CD4-positive, CD25-positive, alpha-beta regulatory T cell (primary cell): ENCODE measurements at places on chromosomes 4 and X. TPM values are rescaled to one million over a fixed set of nuclear protein-coding genes. Genes with fewer than 3 reads are reported as not detected.
A peak's percentile ranks its signal among the peaks of the same experiment; 100 is the strongest.

GRCh38 chr4:142085513-142086292, 449.3 kb downstream of the IL15 start:
- H3K27ac ChIP-seq: no peak overlapping the region
- peaks cover 32% of the 10 kb centered on the region for H3K36me3 ChIP-seq
- H3K4me1 ChIP-seq: no peaks in the 10 kb centered on the region

Gene SULT1E1
- not detected for total RNA-seq

DNA sequence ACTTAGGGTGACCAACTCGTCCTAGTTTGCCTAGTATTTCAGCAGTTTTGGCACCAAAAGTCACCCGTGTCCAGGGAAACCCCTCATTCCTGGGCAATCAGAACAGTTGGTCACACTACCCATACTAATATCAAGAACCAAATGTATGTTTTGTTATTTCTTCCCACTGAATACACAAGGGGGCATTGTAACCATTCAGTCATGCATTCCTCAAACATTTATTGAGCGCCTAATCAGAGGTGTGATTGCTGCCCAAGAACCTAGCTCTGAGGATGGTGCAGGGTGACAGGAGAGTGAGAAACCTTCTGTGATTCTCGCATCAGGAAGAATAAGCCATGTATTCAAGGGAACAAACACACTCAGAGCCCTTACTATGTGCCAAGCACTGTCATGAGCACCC, 69.8 kb upstream of the RAI2 start:
- H3K27me3 ChIP-seq: no peaks in the 10 kb centered on the region
- no peak overlapping the region for H3K27ac ChIP-seq
- H3K4me3 ChIP-seq: no peak overlapping the region

DNA sequence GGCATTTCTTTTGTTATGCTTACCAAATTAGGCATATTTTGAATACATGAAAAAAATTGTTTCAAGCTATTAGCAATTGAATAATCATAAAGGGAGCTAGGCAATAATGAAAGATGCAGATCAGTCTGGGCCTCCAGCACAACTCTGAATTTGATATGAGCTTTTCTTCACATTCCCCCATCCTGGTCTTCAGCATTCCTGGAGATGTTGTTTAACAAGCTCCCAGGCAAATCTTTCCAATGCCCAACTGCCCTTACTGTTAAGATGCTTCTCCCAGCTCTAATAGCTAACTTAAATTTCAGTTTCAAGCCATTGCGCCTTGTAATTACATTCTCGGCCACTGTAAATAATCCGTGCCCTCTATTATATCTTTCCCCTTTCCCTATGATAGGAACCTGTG, 19.2 kb downstream of the GPC3 start:
- H3K36me3 ChIP-seq: no peaks in the 10 kb centered on the region
- no peak for DNase-seq
- no peaks in the 10 kb centered on the region for H3K4me1 ChIP-seq
- H3K27ac ChIP-seq: no peak overlapping the region

Gene CYP2U1
- total RNA-seq: 2.1 TPM

DNA sequence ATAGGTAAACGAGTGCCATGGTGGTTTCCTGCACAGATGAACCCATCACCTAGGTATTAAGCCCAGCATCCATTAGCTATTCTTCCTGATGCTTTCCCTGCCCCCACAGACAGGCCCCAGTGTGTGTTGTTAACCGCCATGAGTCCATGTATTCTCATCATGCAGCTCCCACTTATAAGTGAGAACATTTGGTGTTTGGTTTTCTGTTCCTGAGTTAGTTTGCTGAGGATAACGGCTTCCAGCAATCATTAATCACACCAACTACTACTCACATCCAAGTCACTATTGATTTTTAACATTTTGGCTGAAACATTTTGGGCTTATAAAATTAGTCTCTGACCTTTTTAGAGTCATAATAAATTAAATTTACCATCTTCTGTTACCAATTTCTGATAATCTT, 205.3 kb downstream of the SPOCK3 start:
- no peak overlapping the region for H3K27ac ChIP-seq
- no peaks in the 10 kb centered on the region for H3K4me1 ChIP-seq
- no peaks in the 10 kb centered on the region for H3K36me3 ChIP-seq
- H3K4me3 ChIP-seq: no peak overlapping the region

GRCh38 chr4:81573840-81574239, 102.1 kb upstream of the RASGEF1B start:
- H3K27me3 ChIP-seq: peaks cover 4% of the 10 kb centered on the region
- DNase-seq: no peak
- no peaks in the 10 kb centered on the region for H3K36me3 ChIP-seq
- H3K4me1 ChIP-seq: no peaks in the 10 kb centered on the region
- no peak overlapping the region for H3K4me3 ChIP-seq

- peak overlapping the region; percentile 67 for H3K27ac ChIP-seq
- peaks cover 10% of the 10 kb centered on the region for H3K36me3 ChIP-seq
- peaks cover 63% of the 10 kb centered on the region for H3K4me1 ChIP-seq
- no peaks in the 10 kb centered on the region for H3K27me3 ChIP-seq
- no peak for DNase-seq
These were observed 24.0 kb downstream of the DOCK11 start for GRCh38 chrX:118519411-118520215.

Gene KDM6A
- total RNA-seq: 116 TPM

- no peaks in the 10 kb centered on the region for H3K36me3 ChIP-seq
- no peaks in the 10 kb centered on the region for H3K27me3 ChIP-seq
- H3K4me3 ChIP-seq: no peak overlapping the region
- no peak overlapping the region for H3K27ac ChIP-seq
- no peaks in the 10 kb centered on the region for H3K4me1 ChIP-seq
These were observed 30.3 kb upstream of the TMSB15B start for GRCh38 chrX:103932133-103932532.

DNA sequence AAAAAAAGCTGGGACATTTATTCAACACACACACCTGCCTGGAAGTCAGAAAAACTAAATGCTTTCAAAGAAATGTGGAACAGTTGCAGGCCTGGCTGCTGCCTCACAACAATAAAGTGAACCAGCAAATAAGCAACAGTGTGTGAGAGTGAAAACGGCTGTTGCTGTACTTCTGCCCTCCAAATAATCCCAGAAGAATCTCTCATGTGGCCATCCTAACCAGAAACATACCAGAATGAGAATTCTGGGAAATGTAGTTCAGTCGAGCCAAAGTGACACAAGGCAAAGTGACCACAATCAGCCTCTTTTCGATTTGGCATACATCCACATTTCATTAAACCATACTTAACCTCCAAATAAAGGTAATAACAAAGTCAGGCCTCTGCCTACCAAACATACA, 204.5 kb downstream of the SLC7A11 start:
- H3K27me3 ChIP-seq: no peaks in the 10 kb centered on the region
- H3K36me3 ChIP-seq: no peaks in the 10 kb centered on the region
- no peak overlapping the region for H3K4me3 ChIP-seq
- no peak overlapping the region for H3K27ac ChIP-seq
- DNase-seq: no peak
